ENCODE measurements at places on chromosomes 2 and 18.

- DNase-seq, result no peak
These were observed 122.3 kb downstream of the LYPD6B start for GRCh38 chr2:149160701-149161217.

DNA sequence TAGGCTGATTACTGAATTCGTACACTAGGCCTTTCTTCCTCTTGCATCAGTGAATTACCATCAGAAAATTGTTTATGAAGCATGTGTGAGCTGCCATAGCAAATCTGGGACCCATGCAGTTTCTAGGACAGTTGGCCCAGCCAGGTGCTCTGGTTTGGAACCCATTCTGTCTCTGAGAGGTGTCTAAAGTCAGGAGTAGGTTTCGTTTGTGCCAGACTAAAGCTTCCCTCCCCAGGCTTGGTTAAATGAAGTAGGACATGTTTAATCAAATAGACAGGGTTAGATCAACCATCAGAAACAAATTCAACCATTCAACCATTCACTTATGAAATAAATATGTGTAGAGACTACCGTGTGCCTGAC, 176.9 kb downstream of the ALPK2 start:
- DNase-seq, result no peak

DNA sequence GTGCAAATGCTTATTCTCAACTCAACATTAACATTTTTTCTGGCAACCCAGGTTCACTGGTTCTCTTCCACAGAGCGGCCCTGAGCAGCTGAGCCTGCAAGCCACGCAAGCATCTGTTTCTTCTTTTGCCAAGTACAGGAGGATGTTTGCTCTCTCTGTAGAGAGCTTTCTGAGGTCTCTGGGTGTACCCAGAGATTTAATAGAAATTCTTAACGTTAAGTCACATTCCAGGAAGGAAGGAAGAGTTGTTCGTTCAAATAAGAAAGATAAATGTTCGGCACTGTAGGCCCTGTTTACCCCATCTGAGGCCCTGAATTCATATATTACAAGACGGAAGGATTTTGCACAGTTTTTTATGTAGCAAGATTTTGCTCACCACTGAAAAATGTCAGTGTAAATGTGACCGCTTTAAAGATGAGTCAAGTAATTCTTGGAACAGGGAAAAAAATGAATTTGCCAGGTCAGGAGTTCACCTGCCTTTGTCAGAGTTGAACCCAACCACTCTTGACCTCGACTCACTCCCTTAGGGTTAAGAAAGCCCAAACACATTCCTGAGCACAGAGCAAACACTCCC, 30.1 kb downstream of the KCTD18 start:
- DNase-seq, result no peak

- DNase-seq, result no peak
These were observed 1043.3 kb upstream of the PIK3C3 start for GRCh38 chr18:40911582-40912254.

GRCh38 chr18:75478996-75479880, 51.7 kb upstream of the SMIM21 start:
- no peak for DNase-seq

- DNase-seq, result no peak
These were observed 7.5 kb downstream of the CATIP start for GRCh38 chr2:218364196-218364595.

- DNase-seq, result no peak
These were observed 13.9 kb downstream of the CKAP2L start for GRCh38 chr2:112750560-112750843.

DNA sequence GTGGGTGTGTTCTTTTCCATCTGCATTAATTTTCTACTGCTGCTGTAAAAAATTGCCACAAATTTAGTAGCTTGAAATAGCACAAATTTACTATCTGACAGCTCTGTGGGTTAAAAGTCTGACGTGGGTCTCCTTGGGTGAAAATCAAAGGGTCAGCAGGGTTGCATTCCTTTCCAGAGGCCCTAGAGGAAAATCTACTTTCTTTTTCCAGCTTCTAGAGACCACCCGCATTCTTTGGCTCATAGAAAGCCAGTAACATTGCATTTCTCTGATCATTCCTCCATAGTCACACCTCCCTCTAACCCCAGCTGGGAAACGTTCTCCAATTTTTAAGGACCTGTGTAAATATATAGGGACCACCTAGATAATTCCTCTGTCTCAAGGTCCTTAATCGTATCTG, 128.8 kb downstream of the ATL2 start:
- DNase-seq, result no peak

- no peak for DNase-seq
These were observed 19.0 kb downstream of the PNO1 start for GRCh38 chr2:68176657-68177056.

- no peak for DNase-seq
These were observed 16.3 kb upstream of the BOK start for GRCh38 chr2:241542278-241542605.

DNA sequence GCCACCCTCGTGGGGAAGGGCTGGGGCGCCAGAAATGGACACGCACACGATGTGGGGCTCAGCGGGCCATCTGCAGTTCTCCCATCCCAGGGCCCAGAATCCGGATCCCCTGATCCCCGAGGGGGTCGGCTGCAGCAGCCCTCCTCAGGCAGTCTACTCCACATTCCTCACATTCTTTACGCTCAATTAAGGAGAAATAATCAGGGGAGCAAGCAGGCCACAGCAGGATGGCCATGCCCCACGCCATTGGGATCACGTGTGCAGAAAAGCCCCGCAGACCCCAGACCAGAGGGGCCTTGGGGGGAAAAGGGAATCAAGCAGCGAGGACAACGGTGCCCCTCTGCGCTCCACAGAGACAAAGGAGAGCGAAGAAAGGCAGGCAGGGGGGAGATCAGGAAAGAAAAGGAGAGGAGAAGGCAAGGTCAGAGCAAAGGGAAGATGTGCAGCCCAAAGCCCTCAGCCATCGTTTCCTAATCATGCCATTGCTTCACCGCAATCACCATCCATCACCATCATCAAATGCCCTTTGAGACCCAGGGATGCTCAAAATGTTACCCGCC, 17.5 kb upstream of the PKDCC start:
- DNase-seq, result no peak

GRCh38 chr2:17976871-17977746, 98.6 kb downstream of the KCNS3 start:
- no peak for DNase-seq

DNA sequence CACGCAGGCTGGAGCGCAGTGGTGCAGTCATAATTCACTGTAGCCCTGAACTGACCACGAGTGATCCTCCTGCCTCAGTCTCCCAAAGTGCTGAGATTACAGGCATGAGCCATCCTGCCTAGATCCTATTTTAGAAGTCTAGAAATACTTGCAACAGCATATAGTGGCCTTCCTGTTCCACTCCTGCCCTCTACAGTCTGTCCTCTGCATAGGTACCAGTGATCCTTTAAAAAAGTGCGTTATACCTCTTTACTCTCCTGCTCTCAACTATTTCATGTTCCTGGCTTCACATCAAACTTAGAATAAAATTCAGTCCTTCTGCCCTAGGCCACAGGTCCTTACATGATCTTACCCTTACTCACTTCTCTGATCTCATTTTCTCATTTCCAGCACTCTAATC, 6.0 kb downstream of the COMMD1 start:
- no peak for DNase-seq

DNA sequence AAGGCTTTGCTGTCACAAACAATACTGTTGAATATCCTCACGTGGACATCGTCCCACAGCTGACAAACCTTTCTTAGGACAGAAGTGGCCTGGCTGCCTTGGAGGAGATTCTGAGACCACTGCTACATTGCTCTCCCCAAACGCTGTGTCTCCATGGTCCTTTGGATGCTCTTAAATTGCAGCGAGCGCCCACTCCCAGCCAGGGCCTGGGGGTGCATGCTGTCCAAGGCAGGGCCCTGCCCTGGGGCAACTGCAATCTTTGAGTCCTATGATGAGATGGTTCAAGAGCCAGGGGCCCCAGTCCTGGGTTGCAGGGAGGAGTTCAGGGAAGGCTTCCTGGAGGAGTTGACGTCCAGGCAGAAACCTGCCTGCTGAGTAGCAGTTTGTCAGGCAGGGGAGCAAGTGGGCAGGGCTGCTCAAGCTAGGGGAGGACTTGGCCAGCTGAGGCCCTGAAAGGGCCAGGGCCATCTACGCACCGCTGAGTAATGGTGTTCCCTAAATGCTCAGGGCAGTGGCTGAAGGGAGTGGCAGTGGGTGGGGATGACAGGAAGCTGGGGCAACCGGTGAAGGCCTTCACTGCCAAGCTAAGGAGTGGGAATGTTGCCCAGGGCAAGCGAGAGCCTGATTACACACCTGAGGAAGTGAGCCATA, 10.8 kb upstream of the SDC1 start:
- no peak for DNase-seq

- DNase-seq, result peak; percentile 17
These were observed 36.0 kb upstream of the TTC27 start for GRCh38 chr2:32591669-32592463.

DNA sequence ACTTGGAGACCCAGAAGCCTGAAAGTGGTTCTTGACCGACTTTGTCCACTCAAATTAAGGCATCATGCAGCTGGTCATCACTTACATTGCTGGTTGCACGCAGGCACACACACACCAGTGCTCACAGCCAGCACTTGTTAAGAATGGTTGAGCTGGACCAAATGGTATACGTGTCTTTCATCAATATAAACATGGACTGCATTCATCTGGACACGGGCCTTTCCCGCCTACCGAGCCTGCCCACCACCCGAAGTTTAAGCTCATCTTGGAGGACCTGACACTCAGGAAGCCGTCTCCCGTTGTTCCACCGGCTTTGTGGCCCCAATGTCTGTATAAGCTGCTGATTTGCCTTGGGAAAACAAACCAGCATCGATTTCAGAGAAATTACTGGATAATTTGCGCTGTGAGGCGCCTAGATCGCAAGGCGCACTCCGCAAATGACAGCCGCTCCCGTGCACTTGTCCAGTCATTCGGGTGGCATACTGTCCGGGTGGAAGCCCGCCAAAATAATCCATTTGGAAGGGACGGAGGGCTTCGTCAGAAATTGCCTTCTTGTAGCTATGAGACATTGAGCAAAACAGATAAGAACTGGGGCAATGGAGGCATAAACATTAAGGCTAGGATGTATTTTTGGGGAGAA, 40.1 kb upstream of the AKAIN1 start:
- DNase-seq, result no peak

- DNase-seq, result no peak
These were observed 73.6 kb downstream of the CIB4 start for GRCh38 chr2:26567534-26567933.

GRCh38 chr2:120464448-120464931, 118.6 kb downstream of the INHBB start:
- DNase-seq, result no peak

DNA sequence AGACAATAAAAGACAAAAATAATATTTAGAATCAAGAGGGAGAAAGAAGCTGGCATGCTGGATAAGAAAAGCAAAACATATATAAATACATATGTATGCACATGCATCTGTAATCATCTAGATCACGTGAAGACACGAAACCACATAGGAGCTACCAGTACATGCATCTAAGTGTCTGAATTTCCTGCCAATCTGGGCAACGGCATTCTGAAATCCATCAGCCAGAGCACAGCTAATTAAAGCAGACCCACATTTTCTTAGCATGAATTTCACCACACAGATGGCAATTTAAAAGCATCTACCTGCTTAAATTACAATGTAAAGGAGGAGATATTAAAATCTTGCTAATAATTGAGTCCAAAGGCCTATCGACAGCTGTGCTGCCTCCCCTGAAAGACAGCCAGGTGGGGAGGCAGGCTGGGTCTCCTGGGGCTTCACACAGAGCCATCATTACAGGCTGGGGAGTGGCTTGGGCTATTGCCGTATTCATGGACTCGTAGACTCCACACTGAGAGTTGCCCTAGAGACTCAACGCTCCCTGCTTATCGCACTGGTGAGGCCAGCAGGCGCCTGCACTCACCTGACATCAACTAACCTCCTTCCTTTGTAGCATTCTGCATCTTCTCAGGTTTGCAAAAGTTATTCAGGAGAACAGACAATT, 272.5 kb upstream of the PXDN start:
- peak; percentile 96 for DNase-seq

DNA sequence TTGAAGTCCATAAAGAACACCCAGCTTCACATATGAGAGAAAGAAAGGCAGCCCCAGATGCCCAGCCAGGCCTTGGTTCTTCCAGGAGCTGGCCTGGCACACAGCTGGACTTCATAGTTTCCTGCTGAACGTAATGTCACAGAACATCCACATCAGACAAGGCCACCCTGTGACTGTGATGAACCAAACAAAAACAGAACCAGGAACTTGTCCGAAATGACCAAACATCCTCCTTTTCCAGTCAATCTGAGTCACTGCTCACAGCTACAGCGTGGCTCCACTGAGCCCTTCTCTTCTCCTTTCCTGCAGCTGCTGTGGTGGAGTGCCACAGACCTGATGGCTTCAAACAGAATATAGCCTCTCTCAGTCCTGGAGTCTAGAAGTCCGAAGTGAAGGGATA, 45.4 kb upstream of the PAPOLG start:
- DNase-seq, result no peak

All from NCI-H524 treated with DMSO at 0.1 percent for 48 hours (cell line).